G401 (cell line): ENCODE measurements at places on chromosomes 11 and 22. TPM values are rescaled to one million over a fixed set of nuclear protein-coding genes. Genes with fewer than 3 reads are reported as not detected.

GRCh38 chr11:57224537-57224936 is 12.5 kb downstream of the APLNR start:
- DNase-seq, result no peak

GRCh38 chr22:26700886-26701285 is 43.5 kb downstream of the MIAT start:
- DNase-seq, result no peak

GRCh38 chr11:22491555-22492225 is 133.9 kb downstream of the FANCF start:
- peak; percentile 27 for DNase-seq

The ANO9 gene
- total RNA-seq, result 0.31 and 0.98 TPM in 2 replicates

- DNase-seq, result no peak
These were observed 89.5 kb upstream of the HTATIP2 start for GRCh38 chr11:20274031-20274430.

The C11orf91 gene
- total RNA-seq, result not detected in 2 replicates

- DNase-seq, result no peak
These were observed 23.1 kb downstream of the DDIAS start for GRCh38 chr11:82924522-82925224.

GRCh38 chr11:85170184-85170583 is 457.0 kb downstream of the DLG2 start:
- no peak for DNase-seq

DNA sequence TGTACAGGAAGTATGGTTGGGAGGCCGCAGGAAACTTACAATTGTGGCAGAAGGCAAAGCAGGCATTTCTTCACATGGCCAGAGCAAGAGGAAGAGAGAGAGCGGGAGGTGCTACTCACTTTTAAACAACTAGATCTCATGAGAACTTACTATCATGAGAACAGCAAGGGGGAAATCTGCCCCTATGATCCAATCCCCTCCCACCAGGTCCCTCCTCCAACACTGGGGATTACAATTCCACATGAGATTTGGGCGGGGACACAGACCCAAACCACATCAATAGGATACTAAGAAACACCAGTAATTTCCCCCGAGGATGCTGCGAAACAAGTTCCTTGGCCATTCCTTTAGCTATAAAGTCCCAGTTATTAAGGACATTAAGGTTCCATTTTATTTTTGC is 94.1 kb upstream of the SC5D start:
- no peak for DNase-seq

The NCAM1 gene
- total RNA-seq, result not detected in 2 replicates

DNA sequence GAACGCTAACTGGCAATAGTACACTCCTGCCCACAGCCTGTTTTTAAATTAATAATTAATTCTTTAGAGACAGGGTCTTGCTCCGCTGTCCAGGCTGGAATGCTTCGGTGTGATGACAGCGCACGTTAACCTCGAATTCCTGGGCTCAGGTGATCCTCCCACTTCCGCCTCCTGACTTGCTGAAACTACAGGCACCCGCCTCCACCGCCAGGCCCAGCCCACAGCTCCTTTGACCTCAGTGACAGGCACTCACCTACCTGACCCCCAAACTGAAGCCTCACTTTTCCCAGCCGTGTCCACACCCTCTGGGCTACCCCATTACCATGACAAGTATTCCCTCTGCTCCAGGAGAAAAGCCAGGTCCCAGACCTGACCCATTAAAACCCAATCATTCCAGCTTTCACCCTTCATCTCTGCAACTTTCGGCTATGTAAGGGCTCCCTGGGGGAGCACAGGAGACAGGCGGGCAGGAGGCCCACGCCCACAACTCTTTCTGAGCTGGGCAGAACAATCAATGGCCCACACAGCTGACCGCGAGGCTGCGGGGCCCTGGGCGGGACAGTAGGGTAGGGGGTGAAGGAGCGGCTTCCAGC is 730 bp downstream of the LMNTD2 start:
- DNase-seq, result no peak

GRCh38 chr22:42320443-42321416 is 50.3 kb upstream of the TCF20 start:
- DNase-seq, result no peak

- DNase-seq, result no peak
These were observed at the start of the genes C11orf21 and TSPAN32 for GRCh38 chr11:2301631-2302305. C11orf21 (minus strand) TSS chr11:2301918; CDS start chr11:2301808, 110 bp downstream. TSPAN32 (plus strand) TSS chr11:2302013; CDS start chr11:2302150, 137 bp downstream.

DNA sequence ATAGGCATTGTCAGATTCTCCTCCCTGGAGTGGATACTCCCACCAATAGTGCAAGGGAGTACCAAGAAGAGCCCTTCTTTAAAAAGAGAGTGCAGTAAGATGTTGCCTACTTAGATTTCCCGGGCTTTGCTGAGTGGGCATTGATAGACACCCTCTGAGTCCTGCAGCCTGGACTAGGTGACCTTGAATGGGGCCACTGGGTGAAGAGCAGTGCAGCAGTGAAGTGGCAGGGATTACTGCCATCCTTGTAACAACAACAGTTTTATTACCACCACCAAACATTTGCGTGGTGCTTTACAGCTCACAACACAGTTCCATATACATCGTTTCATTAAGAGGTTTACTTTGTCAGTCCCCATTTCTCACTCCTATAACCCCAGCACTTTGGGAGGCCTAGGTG is 59.4 kb downstream of the MICAL2 start:
- peak; percentile 24 for DNase-seq

The MCHR1 gene
- 0.34 TPM in 1 of 2 replicates, not detected in the other for total RNA-seq
